ENCODE measurements at places on chromosomes 1 and 21.
A peak's percentile ranks its signal among the peaks of the same experiment; 100 is the strongest.

DNA sequence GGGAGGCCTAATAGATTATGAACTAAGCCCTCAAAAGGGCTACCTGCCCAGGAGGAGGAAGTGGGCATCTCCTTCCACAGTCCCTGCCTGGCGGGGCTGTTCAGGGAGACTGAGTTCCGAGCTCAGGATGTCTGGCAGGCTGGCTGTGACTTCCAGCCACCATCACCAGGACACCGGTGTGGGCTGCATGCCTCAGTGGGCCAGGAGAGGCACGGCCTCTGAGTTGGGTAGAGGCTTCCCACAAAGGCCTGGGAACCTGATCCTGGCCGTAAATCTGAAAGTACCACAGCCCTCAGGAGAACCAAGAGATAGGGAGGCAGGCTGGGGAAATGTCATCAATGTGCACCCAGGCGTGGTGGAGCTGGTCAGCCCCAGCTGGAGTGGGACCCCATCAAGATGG, 29.1 kb downstream of the NTPCR start:
- DNase-seq: no peak

DNA sequence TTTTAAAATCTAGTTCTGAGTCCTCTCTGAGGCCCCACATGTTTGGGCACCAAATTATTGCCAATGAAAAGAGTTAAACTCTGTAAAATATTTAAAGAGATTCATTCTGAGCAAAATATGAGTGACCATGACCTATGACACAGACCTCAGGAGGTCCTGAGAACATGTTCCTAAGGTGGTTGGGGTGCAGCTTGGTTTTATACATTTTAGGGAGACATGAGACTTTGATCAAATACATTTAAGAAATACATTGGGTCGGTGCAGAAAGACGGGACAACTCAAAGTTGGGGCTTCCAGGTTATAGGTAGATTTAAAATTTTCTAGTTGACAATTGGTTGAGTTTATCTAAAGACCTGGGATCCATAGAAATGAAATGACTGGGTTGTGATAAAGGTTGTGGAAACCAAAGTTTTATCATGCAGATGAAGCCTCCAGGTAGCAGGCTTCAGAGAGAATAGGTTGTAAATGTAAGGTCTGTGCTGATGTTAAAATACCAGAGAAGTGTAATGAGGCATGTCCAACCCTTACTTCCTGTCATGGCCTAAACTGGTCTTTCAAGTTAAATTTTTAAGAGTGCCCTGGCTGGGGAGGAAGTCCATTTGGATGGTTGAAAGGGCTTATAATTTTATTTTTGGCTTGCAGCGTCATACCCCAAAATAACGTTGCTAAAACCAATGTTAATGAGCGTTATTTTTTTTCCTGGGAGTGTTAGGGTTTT, 274.9 kb downstream of the NUF2 start:
- no peak for DNase-seq

GRCh38 chr21:43590194-43590593, 69.1 kb downstream of the HSF2BP start:
- DNase-seq: no peak

DNA sequence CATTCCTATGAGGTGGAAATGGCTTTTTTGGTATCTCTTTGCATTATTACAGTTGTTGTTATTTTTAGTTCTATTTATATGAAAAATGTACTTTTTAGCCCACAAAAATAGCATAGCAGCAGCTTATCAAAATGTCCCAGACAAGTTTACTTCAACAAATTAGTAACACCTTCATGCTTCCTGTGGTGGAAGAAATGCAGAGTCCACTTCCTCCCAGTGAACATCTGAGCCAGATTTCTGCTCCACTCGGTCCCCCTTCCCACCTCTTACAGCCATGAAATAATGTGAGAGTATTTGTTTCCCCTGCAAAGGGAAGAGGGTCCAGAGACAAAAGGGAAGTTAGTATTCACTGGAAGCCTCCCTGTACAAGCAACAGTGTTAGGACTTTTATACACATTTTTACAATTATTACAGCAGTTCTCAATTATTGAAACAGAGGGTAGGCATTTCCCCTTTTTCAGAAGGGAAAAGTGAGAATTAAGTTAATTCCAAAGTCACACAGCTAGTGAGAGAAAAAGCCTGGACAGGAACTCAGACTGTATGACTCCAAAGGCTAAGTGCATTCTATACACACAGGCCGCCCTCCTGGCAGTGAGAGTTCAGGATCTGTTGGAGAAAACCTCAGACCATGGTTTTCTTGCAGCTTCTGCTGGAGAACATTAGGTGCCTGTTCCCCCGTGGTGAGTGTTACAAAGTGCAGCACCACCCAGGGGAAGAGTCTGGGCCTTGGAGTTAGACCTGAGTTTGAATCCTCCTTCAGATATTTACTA, 126.5 kb downstream of the PBX1 start:
- DNase-seq: no peak

DNA sequence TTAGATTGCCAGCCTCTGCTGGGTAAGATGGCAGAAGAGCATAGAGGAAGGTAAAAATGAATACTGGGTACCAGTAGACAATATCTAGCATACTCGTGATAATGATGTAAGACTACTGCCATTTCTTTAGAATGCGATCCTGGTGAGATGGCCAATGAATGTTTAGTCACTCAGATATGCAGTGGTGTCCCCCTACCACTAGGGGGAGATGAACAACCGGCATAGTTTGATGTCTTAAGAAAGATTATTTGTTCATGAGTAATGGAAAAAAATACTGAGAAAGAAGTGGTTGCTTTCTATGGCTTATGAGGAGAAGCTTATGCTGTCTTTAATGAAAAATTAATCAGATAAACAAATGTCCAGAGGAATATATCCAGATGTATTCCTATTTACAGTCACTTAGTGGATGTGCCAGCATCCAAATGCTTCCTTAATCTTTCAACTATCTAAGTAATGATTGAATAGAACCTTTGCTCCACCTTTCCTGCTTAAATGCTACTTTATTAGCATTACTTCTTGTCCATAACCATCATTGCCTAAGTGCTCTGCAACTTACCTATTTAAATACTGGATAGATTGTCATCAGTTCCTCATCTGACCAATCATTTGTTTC, 256.6 kb downstream of the ST6GALNAC3 start:
- DNase-seq: peak; percentile 40

GRCh38 chr1:67148516-67149178, 13.9 kb upstream of the C1orf141 start:
- DNase-seq: no peak

DNA sequence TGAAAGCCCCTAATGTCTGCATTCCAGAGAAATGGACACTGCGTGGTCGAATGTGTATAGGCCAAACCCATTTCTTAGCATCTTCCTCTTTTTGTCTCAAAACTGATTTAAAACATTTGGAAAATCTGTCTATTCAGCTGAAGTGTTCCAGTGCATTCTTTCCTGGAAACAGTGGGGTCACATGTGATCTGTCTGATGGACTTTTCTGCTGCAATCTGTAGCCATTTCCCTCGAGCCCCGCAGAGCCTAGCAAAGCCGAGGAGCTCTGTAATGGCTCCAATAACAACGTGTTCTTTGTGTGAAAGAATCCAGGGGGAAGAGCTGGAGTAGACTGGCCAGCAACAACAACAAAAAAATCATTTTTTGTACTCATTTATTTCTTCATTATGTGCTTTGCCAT, 329.3 kb downstream of the BARHL2 start:
- no peak for DNase-seq

GRCh38 chr1:162400790-162401355, 11.1 kb downstream of the SH2D1B start:
- DNase-seq: no peak

DNA sequence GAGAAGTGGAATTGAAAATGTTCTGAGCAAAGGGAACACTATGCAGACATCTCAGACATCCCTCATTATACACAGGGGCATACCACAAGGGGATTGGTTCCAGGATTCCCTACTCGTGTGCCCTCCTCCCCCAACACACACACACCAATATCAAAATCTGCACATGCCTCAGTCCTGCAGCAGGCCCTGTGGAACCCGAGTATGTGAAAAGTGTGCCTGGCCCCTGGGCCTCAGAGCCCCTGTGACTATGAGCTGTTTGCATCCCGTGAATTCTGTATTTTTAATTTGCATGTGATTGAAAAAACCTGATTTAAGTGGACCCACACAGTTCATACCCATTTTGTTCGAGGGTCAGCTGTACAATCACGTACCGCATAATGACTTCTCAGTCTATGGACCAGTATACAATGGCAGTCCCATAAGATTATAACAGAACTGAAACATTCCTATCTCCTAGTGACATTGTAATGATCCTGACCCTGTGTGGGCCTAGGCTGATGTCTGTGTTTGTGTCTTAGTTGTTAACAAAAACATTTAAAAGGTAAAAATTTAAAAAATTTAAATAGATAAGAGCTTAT, 11.3 kb downstream of the POU2F1 start:
- DNase-seq: no peak

DNA sequence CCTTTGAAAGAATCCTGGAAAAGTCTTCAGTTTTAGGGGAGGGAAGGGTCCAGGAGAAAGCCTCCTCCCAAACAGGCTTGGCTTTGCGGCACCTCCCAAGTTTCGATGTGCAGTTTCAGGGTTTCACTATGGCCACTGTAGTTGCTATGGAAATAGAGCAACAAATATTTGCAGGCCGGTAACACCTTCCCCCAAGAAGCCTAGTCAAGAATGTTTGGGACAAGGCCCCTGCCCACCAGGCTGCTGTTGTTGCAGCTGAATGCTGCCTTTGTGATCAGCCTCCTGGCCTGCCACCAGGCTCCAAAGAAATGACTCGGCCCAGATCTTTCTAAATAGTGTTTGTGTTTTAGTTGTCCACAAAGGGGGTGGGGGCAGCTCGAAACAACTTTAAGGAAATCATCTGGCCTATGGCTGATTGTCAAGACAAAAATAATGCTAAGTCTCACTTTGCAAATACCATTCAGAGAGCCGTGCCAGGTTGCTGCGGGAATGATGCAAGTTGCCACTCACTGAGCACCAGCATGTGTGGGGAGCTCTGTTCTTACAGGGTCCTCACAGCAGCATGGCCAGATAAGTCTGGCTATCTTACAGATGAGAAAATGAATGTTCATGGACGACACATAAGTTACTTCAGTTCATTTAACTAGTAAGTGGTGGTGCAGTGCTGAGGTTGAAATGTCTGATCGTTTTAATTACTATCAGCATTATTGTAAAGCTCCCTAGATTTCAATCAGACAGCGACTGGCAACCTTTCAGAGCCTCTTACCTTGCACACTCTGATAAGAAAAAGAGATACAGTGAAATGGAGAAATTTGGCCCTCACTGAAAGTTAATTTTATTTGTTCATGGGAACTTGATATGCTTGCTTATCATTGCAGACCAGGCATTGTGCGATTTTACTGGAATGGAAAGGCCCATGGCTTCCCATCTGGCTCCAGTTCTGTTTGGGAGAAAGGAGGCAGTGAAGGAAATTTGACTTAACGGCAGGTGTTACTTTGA, 91.2 kb upstream of the JUN start:
- no peak for DNase-seq

DNA sequence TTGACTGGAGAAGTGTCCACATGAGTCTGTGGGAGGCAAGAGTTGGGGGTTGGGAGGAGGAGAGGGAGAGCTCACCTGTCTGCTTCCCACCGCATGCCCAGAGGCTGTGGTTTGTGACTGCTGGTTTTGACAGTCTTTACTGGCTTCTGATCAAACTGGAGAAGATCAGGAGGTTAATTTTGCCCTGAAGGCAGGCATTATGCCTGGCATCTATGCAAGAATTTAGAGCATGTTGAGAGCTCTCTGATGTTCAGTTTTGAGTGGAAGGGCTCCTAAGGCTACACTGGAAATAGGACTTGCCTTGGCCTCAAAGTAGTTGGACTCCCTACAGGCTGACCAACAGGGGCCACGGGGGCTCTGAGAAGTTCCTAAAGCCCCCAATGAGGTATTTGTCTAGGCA, 101.6 kb downstream of the TLR5 start:
- no peak for DNase-seq

GRCh38 chr1:159141584-159142390, 29.6 kb upstream of the CADM3 start:
- DNase-seq: no peak

DNA sequence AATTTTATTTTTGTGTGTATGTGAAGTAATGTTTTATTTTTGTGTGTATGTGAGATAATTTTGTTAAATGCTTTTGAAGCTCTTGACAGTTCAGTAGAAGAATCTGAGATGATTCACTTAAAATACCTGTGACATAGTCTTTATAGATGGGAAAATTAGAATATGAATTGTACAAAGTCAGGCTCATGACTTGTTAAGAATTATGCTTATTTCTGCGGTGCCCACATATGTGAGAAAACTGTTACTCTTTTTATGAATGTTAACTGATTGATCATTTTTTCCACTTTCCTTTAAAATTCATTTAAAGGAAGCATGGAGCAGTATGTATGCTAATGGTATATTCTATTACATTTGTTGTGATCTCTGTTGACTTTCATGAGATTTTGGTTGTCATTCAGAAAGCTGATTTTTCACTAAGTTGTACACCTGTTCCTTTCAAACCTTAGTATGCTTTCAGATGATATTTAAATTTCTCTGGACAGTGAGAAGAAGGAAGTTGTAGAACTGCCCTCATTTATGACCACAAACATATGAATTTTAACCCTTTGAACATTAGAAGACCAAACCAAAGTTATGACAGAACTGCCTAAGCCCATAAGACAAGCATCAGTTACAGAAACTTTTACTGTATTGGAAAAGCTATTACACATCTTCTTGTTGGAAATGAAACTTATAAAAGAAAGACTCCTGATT, 110.1 kb downstream of the POU2F1 start:
- no peak for DNase-seq

- DNase-seq: no peak
These were observed 235.0 kb downstream of the PTGER3 start for GRCh38 chr1:70812442-70813109.

- no peak for DNase-seq
These were observed 38.6 kb downstream of the BMP8A start for GRCh38 chr1:39529901-39530535.

- DNase-seq: no peak
These were observed 58.5 kb downstream of the LDLRAD2 start for GRCh38 chr1:21870611-21871010.

- no peak for DNase-seq
These were observed 138.6 kb downstream of the LMX1A start for GRCh38 chr1:165217958-165218357.

Data from CD4-positive, alpha-beta T cell treated with Interleukin-6 at 100 ng/mL for 8 hours (primary cell).